ENCODE measurements at places on chromosomes 16 and 17.

GRCh38 chr17:13986855-13987254, 82.4 kb upstream of the COX10 start:
- no peak for DNase-seq

DNA sequence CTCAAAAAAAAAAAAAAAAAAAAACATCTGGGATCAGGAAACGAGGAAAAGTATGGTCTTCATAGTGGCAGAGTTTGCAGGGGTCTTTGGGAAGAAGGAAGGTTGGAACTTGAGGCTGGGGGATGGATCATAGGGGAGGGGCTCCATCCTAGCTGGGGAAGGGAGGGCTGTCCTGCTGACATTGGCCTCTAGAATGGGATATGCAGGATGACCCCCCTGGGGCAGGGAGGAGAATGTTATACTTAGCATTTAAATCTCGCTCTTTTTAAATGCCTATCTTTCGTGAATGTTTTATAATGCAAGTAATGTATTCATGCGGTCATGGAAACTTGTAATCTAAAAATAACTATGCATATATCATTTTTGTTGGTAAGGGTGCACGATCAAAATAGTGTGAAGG, 33.2 kb downstream of the TMEM235 start:
- no peak for DNase-seq

DNA sequence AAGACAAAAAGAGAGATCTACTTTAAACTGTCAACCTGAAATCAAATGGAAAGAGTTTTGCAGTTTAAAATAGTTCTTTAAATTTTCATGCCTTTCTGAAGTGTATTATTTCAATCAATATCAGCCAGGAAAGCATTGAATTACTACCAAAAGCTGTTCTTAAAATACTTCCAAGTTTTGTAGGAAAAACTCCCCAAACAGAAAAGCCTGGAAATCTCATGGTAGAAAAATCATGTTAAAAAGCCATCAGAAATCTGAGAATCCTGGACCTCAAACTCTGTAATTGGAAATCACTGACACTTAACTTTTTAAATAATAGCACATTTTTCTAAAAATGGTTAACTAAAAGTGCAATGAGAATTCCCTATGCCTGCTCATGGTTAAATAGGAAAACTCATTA, 63.3 kb upstream of the CNTNAP4 start:
- DNase-seq: no peak

- peak; percentile 47 for DNase-seq
Measured at GRCh38 chr16:11915114-11915643, 577 bp downstream of the GSPT1 start.

- peak; percentile 75 for DNase-seq
Measured at GRCh38 chr16:84548971-84549844, 44.7 kb upstream of the MEAK7 start.

GRCh38 chr17:57601143-57601735, 143.9 kb downstream of the CCDC182 start:
- peak; percentile 55 for DNase-seq

- no peak for DNase-seq
Measured at GRCh38 chr17:43799047-43799446, 18.8 kb downstream of the CFAP97D1 start.

DNA sequence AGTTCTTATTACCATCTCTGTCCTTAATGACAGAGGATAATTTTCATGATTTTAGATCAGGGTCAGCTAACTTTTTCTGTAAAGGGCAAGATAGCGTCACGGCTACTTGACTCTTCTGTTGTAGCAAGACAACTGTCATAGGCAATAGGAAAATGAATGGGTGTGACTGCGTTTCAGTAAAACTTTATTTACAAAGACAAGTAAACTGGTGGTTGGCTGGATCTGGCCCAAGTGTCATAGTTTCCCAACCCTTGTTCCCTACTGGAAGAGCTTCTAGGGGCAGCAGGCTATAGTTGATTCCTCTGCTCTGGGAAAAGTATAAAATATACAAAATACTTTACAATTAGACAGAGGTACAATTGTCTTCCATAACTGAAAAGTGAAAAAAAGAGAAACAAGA, 50.6 kb upstream of the VPS4A start:
- DNase-seq: no peak

DNA sequence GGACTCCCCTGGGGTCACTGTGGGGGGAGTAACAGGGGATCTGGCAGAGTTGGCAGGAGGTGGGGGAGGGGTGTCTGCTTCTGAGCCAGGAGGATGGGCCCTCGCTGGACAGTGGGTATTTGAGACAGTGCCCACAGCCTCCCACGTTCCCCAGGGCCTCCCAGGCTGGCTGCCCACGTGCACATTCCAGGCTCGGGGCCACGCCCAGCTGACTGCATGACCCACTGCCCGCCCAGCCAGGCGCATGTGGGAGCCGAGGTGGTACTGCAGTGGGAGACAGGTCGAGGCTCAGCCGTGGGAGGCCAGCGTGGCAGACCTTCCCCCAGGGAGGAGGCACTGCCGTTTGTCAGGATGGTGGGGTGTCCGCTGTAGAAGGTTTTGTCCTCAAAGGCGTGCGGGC, 38.8 kb downstream of the BAHCC1 start:
- DNase-seq: no peak

DNA sequence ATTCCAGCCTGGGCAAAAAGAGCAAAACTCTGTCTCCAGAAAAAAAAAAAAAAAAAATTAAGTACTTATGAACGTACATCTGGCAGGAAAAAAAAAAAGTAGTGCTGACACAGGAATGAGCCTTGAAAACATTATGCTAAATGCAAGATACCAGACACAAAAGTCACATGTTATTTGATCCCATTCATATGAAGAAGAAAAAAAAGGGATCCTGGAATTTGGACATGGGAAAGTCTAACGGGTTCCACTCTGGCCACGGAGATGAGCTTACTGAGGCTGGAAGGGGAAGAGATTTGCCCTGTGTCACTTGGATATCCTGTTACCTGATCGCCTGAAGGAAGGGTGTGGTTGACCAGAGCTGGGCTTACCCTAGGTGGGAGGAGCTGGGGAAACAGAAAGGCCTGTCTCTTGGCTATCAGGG, 251.9 kb downstream of the PARN start:
- DNase-seq: no peak

GRCh38 chr16:20676837-20677236, 20.6 kb downstream of the ACSM1 start:
- no peak for DNase-seq

- no peak for DNase-seq
Measured at GRCh38 chr16:48161906-48162305, 6.1 kb upstream of the ABCC12 start.

DNA sequence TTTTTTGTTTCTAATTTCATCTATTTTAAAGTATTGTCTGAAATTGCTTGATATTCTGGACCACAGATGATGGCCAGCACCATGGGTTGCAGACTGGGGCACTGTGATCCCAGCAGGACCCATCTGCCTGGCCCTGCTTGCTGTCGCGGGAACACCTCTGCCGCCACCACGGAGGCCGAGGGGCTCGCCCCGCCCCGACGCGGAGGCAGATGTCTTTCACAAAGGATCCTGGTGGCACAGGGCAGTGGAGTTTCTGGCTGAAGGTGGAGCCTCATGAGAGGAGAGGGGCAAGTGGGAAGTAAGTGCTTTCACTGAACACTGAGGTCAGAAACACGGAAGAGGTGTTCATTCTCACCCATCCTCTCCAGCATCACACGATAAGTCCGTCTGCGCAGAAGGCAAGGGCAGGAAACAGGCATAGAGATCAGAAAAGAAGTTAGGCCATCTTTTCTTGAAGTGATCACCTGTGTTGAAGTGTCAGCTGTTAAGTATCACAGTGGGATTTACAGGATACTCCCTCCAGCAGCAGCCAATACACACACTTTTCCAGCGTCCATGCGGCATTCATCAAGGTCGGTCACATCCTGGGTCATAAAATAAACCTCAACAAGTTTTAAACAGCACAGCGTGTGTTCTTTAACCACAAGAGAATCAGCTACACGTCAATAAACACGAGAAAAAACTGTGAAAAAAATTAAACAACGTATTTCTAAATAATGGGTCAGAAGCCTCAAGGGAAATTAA, 194.5 kb downstream of the RPTOR start:
- DNase-seq: peak; percentile 46

DNA sequence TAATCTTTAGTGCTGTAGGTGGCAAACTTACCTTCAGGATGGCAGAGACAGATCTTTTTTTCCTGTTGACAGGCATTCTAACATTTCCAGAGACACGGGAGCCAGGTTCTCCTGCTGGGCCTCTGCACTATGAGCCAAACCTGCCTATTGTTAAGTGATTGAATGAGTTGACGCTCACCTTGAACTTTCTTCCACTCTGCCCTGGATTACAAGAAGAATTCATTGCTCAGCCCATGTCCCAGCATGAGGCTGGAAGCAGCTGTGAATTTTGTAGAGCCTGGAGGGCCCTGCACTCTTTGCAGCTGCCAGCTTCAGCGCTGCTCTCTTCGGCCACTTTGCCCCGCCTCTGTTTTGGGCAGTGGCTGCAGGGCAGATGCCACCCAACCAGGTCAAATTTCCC, 9.4 kb upstream of the SLC7A5 start:
- DNase-seq: no peak

DNA sequence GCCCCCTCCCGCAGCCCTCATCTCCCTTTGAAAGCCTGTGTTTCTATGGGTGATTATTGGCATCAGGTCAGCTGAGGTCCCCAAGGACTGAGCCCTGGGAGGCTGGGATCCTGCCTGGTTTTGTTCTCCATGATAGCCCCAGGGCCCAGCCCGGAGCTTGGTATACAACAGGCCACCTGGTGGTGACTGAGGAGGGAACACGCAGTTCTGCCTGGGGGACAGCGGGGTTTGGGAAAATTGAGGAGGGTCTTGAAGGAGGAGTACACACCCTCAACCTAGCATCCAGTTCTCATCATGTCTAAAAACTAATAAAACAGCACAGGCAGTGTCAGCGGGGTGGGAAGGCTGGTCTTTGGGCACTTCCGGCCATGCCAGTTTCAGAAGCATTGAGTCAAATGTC, 335.1 kb downstream of the CPPED1 start:
- DNase-seq: no peak

DNA sequence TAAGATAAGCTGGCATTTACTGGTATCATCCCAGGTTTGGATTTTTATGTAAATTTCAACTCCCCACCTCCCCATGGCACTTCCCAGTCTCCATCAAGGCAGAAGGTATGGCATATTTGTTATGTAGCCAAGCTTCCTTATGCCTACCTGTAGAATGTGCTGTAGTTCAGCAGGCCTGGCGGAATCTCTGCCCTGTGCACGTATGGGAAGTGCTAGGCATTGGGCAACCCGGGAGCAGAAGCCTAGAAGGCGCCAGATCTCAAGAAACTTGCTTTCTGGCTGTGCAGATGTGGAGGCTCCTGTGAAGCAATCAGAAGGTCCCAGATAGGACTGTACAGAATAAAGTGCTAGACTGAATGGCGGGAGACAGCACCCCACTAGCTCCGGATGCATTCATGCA, 64.7 kb downstream of the SNX20 start:
- DNase-seq: no peak

- DNase-seq: no peak
Measured at GRCh38 chr16:88906535-88907105, 40.2 kb upstream of the PABPN1L start.

DNA sequence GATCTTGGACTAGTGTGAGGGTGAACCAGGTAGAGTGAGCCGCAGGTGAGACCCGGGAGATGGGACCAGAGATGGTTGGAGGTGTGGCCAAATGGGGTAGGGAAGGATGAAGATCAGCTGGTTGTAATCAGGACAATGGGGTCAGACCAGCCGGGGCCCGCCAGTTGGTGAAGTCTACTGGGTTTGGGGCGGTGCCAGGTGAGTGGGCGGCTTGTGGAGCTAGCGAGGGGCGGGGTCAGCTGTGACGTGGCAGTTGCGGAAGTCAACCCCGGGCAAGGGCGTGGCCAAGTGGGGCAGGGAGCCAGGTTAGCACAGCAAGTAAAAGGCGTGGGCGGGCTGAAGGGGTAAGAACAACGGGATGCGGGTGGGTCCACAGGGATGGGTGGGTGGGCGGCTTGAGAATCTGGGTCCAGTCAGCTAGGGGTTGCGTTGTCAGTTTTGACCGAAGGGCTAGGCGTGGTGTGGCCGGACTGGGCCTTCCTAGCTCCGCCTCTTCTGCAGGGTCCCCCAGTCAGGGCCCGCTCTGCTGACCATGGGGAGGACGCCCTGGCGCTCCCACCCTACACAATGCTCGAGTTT, 25.5 kb upstream of the ALKBH5 start:
- DNase-seq: peak; percentile 96

- no peak for DNase-seq
Measured at GRCh38 chr16:72985148-72985941, 62.6 kb downstream of the ZFHX3 start.

- DNase-seq: no peak
Measured at GRCh38 chr17:61402978-61403800, 3.5 kb downstream of the TBX2 start.

DNA sequence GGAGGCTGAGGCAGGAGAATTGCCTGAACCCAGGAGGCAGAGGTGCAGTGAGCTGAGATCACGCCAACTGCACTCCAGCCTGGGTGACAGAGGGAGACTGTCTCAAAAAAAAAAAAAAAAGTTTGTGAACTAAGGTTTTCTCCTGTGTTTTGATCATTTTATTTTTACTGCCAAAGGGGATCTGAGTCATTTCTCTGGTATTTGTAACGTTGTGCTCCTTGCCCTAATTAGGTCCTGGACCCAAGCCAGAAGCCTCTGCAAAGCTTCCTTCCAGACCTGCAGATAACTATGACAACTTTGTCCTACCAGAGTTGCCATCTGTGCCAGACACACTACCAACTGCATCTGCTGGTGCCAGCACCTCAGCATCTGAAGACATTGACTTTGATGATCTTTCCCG, 32.1 kb downstream of the IST1 start:
- no peak for DNase-seq

DNA sequence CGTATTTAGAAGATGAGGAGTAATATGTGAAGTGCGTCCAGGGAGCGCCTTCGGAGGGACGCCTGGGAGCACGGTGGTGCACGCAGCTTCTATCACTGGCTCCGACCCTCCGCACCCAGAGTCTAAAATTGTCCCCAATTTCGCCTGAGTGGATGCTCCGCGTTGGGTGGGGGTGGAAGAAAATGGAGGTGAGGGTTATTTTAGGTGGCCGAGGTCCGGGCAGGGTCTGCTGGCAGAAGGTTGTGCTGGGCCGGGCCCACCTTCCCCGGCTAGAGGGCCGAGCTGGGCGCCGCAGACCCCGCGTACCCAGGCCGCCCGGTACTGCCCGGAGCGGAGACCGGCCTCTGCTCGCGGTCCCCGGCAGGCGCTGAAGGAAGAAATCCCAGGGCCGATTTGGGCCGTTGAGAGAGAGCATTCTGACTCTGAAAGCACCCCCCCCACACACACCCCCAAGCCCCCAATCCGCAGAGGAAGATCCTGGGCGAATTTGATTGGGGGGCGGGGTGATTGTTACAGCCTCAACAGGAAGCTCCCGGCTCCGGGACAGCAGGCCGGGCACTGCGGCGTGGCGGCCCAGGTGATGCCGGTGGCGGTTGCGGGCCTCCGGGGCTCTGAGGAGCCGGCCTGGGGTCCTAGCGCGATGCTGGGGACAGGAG, 3.0 kb downstream of the BAHCC1 start:
- DNase-seq: no peak

- peak; percentile 72 for DNase-seq
Measured at GRCh38 chr17:77435272-77436057, 294.7 kb downstream of the SEC14L1 start.

DNA sequence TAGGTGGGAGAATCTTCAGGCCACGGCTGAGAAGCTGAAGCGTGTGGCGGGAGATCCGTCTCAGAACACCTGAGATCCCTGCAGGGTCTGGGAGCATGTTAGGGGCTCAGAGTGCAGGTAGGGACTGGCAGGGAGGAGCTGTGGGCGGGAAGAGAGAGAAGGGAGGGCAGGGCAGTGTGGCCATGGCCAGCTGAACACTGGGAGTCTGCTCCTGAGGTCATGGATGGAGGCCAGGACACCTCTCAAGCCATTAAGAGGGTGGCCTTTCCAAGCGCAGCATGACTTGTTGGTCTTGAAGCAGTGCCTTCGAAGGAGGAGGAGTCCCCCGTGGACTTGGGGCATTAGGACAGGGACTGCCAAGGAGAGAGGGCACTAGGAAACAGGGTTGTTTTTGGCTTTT, 23.7 kb downstream of the NAA60 start:
- no peak for DNase-seq

Data from activated CD8-positive, alpha-beta T cell treated with anti-CD3 and anti-CD28 coated beads, Interleukin-2, amount 10 ng/mL, durations not matched to agents 7 days and 5 days (primary cell).